A549 treated with Mapracorat at 1 μM for 4 hours (cell line): ENCODE measurements at places on chromosomes 7 and 10. TPM values are rescaled to one million over a fixed set of nuclear protein-coding genes. Genes with fewer than 3 reads are reported as not detected.

NEUROG3 gene
- not detected in 5 replicates for total RNA-seq

IL2RA gene
- total RNA-seq, result not detected in 5 replicates

SLC25A13 gene
- total RNA-seq, result 33.3 to 38.5 TPM (median 34.0 TPM) in 5 replicates

ZNF394 gene
- 15.9 to 18.8 TPM (median 17.9 TPM) in 5 replicates for total RNA-seq

CYP3A5 gene
- 0.99 to 1.9 TPM (median 1.2 TPM) in 5 replicates for total RNA-seq

PKD1L1 gene
- total RNA-seq, result 0.07 to 0.44 TPM (median 0.32 TPM) in 5 replicates

HECW1 gene
- total RNA-seq, result 11.6 to 17.2 TPM (median 15.1 TPM) in 5 replicates

GTF2IRD1 gene
- 19.6 to 25.4 TPM (median 22.0 TPM) in 5 replicates for total RNA-seq

UCMA gene
- not detected in 5 replicates for total RNA-seq

PODXL gene
- 30.7 to 45.6 TPM (median 39.2 TPM) in 5 replicates for total RNA-seq

PCLO gene
- total RNA-seq, result 0.56 to 1.3 TPM (median 1.1 TPM) in 5 replicates

SPDYE2 gene
- total RNA-seq, result not detected in 5 replicates

DMBT1 gene
- total RNA-seq, result 0.16 to 0.19 TPM (median 0.18 TPM) in 5 replicates

CALML3 gene
- not detected in 5 replicates for total RNA-seq

UCN3 gene
- total RNA-seq, result not detected in 5 replicates

DRGX gene
- total RNA-seq, result 0.05 TPM in 1 of 5 replicates, not detected in the others

ZNF365 gene
- 0.95 to 1.5 TPM (median 1.0 TPM) in 5 replicates for total RNA-seq

PKD2L1 gene
- total RNA-seq, result 0.06 to 0.21 TPM (median 0.09 TPM) in 5 replicates

OGA gene
- total RNA-seq, result 64.7 to 80.1 TPM (median 70.9 TPM) in 5 replicates

AMPH gene
- 0.05 to 0.13 TPM (median 0.11 TPM) in 4 of 5 replicates, not detected in the other for total RNA-seq

RBAK gene
- 5.4 to 6.5 TPM (median 6.0 TPM) in 5 replicates for total RNA-seq
